ENCODE measurements at places on chromosomes 7 and 10.

- no peak for DNase-seq
These were observed 38.6 kb downstream of the NACAD start for GRCh38 chr7:45050198-45050597.

DNA sequence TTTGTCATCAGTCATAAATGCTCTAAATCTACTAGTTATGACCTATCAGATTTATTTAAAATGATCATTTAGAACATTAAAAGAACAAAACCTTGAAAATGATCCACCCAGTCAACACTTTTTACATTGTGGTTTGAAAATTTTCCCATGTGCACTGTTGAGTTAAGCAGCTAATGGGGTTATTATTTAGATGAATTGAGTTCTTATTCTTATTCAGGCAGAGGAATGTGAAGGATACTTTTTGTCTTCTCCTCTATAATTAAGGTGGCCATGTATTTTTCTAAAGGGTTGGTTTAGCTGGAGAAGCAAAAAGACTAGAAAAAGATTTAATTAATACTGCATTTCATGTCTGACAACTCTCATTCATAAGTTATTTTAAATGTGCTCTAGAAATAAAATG is 74.9 kb upstream of the FEZF1 start:
- no peak for DNase-seq

DNA sequence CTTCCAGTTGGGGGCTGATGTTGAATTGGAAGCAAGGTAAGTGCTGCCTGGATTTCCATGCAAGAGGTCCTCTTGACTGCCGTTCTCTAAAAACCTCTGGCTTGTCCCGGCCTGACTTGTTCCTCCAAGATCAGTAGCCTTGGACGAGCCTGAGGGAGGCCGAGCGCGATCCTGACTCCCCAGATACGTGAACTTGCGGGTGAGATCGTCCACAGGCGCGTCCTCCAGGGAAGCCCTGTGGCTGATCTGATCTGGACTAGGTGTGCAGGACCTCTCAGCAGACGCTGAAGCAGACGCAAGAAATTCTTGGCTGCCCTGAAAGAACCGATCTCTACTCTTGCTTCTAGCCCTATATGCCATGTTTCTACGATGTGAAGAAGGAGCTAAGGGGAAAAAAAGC is 29.7 kb downstream of the ZC3HAV1 start:
- no peak for DNase-seq

GRCh38 chr10:128115356-128115755 is 10.9 kb downstream of the MKI67 start:
- no peak for DNase-seq

DNA sequence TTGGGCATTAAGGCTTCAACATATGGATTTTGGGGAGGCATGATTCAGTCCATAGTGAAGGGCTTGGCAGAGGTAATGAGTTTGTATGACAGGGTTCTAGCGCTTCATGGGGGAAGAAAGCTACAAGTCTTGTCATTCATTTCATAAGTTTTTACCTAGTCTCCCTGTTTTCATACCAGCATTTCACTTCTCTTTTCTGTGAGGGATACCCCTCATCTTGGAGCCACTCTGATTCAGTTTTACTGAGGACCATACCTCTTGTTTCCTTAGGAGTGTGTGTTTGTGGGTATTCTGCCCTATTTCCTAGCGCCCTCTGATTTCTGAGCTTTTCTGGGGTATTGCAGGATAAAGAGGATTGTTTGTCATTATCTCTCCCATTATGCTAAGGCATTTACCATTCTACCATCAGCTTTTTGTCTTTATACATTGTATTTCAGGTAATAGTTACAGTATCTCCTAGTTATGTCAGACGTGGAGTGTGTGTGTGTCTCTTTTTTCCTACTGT is 6.8 kb downstream of the RSBN1L start:
- no peak for DNase-seq

DNA sequence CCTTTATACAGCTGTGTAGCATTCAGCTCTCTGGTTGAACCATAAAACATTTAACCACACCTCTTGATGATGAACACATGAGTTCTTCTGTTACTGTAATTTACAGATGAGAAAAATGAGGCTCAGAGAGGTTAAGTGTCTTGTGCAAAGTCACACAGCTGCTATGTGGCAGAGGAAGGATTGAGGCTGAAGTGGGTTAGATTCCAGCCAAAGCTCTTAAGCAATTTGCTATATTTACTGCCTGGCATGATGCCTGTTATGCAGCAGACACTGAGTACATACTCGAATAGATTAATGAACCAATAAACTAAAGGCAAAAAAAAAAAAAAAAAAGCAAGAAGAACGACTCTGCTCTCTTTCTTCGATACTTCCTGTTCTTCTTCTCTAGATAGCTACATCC is 35.7 kb downstream of the GFRA1 start:
- DNase-seq: no peak

- no peak for DNase-seq
These were observed 61.1 kb downstream of the MKI67 start for GRCh38 chr10:128064970-128065580.

DNA sequence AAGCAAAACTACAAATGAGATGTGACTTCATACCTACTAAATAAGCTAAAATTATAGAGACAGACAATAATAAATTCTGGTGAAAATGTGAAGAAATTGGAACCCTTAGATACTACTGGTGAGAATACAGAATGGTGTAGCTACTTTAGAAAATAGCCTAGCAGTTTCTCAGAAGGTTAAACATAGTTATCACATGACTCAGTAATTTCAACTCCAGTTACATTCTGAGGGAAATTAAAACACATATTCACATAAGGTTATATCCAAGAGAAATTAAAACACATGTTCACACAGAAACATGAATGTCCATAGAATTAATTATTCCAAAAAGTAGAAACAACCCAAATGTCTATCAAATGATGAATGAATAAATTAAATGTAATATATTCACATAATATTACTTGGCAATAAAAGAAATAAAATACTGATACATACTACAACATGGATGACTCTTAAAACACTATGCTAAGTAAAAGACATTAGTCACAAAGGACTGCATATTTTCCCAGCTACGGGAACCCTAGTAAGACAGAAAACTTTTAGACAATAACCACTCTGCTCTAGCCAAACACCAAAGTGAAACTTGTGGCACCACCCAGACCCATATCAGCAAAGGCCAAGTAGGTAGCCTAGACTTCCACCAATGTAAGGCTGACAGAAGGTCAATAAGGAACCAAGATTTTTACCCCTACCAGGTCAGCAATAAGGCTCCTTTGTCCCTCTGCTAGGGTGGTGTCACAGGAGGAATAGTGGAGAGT is 25.1 kb downstream of the SLC25A40 start:
- no peak for DNase-seq

- DNase-seq: no peak
These were observed 286.9 kb upstream of the NFE2L3 start for GRCh38 chr7:25864943-25865751.

- DNase-seq: no peak
These were observed 1.9 kb upstream of the EPHA1 start for GRCh38 chr7:143410521-143411004.

DNA sequence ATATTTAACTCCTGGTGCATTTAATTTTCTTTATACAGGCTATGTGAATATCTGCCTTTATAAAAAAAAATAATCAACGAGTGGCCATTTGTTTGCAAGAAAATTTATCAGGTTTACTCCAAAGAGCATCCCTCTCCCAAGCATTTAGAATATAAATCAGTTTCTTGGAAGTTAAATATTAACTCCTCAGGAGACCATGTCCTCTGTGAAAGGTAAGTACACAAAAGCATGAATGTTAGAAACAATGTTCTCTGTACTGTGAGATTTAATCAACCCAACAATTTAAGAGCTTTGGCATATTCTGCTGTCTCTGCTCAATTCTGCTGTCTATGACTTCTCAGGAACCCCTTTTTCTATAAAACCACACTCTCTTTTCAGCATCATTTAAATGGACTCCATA is 119.3 kb upstream of the LAMB4 start:
- DNase-seq: no peak

DNA sequence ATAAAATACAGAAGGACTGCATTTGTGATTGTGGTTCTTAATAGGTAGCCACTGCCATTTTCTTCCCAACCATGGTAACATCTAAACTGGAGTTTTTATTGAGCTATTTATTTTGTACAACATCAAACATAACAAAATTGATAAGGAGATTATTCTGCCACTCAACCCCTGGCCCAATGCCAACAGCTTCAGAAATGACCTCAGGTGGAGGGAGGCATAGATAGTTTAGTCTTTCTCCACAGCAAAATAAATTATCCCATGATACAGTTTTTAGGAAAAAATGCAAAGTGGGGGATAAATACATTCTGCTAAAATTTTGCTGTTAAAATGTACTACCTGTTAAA is 57.6 kb downstream of the LRRTM3 start:
- no peak for DNase-seq
